Left hindlimb (tissue), 1 donor: ENCODE measurements at places on chromosomes 16 and 17.
A peak's percentile ranks its signal among the peaks of the same experiment; 100 is the strongest.

GRCh38 chr17:81927152-81927652 is 333 bp downstream of the MAFG start:
- DNase-seq: peak; percentile 65

DNA sequence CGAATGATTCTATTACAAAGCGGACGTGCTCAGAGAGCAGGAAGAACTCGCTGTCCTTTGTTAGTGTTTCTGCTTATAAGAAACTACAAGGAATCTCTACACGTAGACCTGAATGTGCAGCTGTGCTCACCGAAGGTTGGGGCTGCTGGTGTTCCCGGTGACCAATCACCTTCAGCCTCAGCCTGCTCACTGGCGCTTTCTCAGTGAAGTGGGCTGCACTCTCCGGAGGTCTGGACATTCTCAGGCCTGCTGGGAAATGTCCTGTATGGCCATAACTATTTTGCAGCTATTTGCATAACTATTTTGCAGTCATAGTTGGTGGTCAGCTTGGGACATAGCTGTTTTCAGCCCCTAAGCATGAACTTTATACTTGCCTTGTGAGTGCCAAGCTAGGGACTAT is 9.7 kb upstream of the CIAO3 start:
- no peak for DNase-seq

DNA sequence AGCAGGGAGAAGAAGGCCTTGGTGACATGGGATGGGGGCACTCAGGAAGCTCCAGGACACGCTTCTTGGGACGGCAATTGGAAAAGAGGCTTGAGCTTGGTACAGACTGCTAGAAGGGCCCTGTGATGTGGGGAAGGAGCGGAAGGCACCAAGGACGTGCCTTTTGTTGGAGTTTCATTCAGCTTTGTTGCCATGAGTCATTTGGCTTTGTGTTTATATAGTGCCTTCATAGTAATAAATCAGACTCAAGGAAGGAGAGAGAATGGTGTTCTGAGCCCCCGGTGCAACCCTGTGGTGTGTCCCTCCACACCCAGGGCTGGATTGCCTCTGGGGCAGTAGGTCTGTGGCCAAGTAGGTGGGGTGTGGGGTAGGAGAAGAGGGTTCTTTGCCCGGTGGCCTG is 7.4 kb upstream of the TBX4 start:
- no peak for DNase-seq

DNA sequence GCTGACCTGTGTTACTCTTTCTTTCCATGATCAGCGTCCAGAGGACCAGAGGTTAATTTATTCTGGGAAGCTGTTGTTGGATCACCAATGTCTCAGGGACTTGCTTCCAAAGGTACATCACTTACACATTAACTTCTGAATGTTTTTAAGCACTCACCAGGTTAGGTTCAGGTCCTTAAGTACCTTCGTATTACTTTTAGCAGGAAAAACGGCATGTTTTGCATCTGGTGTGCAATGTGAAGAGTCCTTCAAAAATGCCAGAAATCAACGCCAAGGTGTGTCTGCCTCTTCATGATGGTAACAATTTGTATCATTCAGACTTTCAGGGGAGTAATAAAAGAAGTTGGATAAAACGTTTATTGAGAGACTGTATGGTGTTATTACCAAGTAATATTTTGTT is 3.3 kb downstream of the HERPUD1 start:
- no peak for DNase-seq

DNA sequence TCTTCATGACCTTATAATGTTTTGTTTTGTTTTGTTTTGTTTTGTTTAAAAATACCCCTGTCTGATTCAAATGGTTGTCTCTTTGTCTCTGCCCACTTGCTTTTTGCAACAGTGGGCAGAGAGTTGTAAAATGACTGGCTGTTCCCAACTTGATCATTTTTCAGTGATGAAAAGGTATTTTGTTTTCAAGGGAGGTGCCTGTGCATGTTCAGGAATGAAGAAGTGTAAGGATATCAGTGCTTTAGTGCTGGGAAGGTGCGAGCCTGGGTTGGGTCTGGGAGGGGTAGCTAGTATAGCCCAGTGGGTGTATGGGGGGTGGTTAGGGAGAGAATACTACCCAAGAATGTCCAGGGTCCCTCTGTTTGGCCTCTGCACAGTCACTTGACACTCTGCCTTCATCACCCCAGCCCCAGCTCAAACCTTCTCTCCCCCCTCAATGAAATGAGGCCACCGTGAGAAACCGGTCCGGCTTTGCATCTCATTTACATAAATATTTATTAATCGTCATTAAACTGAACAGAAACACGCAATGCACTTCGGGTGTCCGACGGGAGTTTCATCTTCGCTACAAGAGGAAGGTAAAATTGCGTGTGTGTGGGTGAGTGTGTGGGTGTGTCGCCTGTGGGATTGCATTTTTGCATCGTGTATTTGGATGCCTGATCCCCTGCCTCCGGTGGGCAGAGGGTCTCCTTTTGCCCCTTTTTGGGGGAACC is 4.3 kb downstream of the NEUROD2 start:
- DNase-seq: no peak

DNA sequence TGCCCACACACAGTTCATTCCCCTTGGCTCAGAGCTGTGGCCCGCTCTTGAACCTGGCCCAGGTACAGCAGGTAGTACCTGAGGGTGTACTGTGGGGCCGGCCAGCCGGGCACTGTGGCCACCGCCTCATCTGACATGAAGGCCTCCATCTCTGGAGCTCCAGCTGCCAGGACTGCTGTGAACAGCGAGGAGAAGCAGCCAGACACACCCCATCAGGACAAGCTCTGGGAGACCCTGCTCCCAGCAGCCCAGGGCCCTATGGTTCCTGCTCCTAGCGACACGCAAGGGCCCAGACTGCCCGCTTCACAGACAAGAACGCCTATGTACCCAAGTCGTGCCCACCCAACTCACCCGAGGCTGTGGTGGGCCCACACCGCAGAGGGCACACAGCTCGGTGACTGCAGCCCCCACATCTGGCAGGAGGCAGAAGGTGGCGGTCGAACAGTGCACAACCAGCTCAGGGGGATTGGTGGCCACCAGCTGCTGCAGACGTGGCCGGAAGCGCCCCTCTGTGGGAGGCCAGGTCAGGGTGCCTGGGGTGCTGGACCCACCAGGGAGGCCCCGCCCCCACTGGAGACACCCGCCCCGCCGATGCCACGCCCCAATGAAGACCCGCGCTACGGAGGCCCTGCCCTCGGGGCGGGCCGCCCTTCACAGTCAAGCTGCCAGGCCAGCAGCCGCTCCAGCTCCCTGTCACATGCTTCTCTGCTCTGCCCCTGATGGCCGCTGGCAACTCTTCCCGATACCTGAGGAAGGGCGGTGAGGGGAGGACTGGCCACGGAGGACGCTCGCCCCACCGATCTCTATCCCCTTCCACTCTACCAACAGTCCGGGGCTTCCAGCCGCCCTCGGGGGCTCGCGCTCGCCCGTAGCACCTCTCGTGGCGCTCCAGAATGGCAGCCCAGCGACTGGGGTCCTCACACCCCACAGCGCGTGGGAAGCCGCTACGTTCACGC is 1.1 kb upstream of the STUB1 start:
- peak; percentile 83 for DNase-seq

- no peak for DNase-seq
Observed at GRCh38 chr17:9255833-9256232, 234.5 kb downstream of the NTN1 start.

- DNase-seq: no peak
Observed at GRCh38 chr17:47834756-47835155, 3.3 kb downstream of the LRRC46 start.

GRCh38 chr16:68009157-68009735 is 6.5 kb downstream of the DPEP2NB start:
- no peak for DNase-seq

DNA sequence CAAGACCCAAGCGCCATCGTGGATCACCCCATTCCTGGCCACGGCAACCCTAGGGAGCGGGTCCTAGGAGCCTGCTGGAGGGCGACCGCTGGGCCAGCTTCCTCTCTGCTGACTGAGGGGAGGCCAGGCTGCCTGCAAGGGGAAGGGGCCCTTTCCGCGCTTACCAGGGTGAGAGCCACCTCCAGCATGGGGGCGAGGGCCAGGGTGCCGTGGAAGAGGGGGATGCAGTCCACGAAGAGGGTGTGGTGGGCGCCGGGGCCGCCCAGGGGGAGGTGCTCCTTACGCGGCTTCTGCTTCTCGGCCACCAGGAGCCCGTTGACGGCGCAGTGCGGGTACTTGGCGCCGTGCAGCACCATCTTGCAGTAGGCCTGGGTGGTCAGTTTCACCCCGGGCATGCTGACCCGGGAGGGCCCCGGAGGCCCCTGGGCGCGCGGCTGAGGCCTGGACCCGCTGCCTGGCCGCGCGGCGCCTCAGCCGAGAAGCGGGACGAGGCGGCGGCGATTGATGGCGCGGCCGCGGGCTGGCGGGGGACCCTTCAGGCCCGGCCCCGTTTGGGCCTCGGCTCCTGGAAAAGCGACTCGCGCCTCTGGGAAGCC is 345 bp downstream of the EMC8 start:
- DNase-seq: peak; percentile 47

GRCh38 chr16:84062734-84063640 is 20.4 kb upstream of the SLC38A8 start:
- DNase-seq: peak; percentile 64

DNA sequence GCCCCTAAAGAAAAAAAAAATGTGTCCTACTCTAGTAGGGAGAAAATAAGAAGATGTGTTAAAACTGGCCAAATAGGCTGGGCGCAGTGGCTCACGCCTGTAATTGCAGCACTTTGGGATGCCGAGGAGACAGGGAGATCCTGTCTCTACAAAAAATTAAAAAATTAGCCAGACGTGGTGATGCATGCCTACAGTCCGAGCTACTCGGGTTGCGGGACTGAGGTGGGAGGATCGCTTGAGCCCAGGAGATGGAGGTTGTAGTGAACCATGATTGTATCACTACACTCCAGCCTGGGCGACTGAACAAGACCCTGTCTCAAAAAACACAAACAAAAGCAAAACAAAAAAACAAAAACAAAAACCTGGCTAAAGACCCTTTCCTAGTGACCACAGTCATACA is 15.9 kb downstream of the ZFHX3 start:
- no peak for DNase-seq

DNA sequence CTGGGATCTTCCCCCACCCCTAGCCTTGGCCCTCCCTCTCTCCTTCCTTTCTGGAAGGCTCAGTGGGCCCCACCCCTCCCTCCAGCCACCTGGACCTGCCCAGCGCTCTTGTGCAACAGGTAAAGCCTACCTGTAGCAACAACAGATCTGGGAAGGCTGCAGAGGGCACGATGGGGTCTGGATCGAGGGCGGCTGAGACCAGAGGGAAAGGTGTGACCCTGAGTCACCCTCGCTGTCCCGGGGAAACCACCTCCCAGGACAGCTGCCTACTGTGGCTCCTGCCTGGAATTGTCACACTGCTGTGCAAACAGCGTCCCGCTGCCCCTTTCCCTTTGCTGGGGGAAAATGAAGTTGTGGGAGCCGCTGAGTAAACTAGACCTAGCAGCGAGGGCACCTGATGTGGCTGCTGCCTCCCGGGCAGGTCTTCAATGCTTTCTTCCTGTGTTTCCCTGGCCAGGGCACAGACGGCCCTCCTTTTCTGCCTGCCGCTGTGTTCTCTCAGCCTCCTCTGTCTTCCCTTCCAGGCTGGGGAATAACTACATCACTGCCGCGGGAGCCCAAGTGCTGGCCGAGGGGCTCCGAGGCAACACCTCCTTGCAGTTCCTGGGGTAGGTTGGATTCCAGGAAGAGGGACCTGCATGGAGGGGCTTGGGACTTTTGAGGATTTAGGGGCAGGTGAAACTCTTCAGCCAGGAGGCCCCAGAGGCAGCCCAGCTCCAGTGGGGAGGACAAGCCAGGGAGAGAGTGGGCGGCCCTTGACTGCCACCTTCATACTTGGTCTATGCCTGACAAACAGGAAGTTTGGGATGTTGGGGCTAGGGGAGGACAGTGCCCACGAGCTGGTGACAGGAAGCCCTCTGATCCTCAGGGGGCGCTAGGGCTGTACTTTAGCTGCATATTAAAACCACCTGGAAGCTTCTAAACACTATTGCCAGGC is 22.2 kb upstream of the CYLD start:
- no peak for DNase-seq

GRCh38 chr17:57099165-57099564 is 14.1 kb downstream of the AKAP1 start:
- no peak for DNase-seq

- DNase-seq: no peak
Observed at GRCh38 chr16:12256921-12257320, 280.4 kb downstream of the SNX29 start.

DNA sequence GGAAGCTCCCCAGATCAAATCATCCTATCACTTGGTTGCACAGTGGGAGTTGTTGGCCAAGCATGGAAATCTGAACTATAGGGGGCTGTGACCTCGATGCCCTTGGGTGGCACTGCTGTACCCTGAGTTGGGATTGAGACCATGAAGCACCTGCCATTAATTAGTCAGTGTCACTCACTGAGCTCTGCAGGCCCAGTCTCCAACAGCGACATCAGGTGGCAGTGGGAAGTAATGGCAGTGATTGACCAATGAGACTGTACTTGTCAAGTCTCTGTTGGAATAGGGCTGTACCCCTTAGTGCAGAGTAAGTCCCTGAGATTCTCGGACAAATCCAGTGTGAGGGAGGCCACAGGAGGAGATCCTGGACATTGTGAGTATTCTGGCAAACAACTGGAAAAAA is 118.0 kb upstream of the RPL38 start:
- DNase-seq: no peak

- no peak for DNase-seq
Observed at GRCh38 chr17:82077617-82078358, 12.2 kb upstream of the DUS1L start.

GRCh38 chr16:61968242-61969076 is 67.8 kb downstream of the CDH8 start:
- DNase-seq: no peak

DNA sequence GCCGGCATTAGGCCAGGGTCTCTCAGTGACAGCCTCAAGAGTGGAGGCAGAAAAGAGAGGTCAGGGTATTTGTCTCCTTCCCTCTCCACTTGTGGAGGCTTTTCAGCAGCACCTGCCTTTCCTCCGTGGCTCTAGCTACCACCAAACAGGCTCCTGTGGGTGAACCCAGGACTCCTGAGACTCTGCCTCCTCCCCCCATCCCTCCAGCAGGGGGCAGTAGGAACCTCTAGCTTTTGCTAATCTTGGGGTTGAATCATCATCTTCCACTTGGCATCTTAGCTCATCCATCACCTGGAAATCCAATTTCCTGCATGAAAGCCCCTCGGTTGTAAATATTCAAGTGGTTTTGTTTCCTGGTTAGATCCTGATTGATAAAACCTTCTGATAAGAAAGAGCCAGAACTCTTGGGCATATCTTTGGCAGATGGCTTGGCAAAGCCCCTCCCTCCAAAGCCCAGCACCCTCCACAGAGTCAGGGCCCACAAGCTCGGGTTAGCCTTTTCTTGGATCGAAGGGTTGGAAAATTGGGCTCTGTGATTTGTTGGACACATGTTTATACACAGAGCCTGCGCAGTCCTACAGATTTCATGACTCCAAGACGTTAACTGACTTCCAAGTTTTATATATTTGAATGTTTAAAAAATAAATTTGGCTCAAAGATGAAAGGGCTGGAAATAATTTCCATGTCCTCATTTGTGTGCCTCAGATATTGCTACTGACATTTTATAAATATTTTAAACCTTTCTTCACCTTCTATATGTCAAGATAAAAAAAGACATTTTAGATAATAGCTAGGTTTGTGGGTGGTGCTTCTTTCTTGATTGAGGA is 322.1 kb downstream of the MAP2K4 start:
- DNase-seq: no peak
